ENCODE measurements at places on chromosomes 11 and 22.

DNA sequence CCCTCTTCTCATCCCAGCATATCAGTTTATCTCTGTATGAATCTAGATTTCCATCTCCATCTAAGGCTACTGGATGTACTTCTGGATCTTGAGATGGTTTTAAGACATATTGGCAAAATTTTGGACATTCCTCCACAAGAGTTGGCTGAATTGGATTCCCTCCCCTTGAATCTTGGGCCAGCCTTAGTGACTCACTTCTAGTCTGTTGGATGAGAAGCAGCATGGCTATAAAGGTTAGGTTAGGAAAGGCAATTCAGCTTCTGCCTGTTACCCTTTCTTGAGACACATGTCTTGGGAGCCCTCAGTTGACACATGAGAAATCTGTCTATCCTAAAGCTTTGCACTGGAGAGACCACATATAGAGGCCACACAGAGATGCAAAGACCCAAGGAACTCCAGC, 73.0 kb upstream of the PGR start:
- DNase-seq = no peak

DNA sequence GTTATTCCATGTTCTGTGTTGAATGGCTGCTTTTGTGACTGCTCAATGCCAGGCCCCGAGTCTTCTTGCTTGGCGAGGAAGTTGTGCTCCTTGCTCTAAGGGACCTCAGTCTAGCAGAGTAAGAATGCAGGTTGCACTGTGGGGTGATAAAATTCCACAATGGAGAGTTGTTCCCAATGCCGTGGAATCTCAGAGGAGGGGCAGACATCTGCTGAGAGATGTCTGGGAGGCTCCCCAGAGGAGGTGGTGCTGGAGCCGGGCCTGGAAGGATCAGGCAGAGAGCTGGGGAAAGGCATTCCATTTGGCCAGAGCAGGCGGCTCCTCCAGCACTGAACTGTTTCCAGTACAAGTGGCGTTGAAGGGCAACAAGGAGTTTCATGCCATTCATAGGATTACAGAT, 55.2 kb downstream of the ST3GAL4 start:
- DNase-seq = no peak

- no peak for DNase-seq
Observed at GRCh38 chr11:83827940-83828554, 541.9 kb upstream of the CCDC90B start.

DNA sequence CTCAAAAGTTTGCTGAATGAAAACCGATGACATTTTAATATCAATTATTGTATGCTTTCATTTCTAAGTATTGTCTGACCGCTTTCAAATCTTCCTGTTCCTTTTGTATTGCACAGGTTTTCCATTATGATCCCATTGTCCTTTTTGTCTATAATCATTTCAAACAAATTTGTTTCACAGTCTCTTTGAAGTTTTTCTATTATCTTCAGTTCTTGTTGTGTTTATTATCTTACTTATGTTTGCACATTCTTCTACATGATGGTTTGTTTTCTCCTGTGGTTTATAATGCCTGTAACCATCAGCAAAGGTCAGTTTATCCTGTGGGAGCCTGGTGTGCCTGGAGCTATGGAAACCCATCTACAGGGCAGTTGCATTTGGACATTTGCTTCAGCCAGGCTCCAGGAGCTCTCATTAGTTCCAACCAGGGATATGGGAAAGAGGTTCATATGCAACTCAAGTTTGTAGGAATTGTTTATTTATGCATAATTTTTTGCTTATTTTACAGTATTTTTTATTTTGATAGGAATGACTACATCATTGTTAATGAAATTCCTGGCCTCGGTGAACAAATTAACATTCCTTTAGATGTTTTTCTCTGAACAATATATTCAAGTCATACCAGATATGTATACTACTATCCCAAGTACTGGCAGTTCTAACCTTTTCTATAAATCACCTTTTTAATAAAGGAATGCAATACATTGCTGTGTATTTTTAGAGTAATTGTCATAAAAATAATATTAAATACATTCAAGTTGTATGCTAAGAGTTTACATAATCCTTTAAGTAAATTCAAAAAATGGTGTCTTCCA, 179.2 kb downstream of the SBF2 start:
- DNase-seq = no peak

DNA sequence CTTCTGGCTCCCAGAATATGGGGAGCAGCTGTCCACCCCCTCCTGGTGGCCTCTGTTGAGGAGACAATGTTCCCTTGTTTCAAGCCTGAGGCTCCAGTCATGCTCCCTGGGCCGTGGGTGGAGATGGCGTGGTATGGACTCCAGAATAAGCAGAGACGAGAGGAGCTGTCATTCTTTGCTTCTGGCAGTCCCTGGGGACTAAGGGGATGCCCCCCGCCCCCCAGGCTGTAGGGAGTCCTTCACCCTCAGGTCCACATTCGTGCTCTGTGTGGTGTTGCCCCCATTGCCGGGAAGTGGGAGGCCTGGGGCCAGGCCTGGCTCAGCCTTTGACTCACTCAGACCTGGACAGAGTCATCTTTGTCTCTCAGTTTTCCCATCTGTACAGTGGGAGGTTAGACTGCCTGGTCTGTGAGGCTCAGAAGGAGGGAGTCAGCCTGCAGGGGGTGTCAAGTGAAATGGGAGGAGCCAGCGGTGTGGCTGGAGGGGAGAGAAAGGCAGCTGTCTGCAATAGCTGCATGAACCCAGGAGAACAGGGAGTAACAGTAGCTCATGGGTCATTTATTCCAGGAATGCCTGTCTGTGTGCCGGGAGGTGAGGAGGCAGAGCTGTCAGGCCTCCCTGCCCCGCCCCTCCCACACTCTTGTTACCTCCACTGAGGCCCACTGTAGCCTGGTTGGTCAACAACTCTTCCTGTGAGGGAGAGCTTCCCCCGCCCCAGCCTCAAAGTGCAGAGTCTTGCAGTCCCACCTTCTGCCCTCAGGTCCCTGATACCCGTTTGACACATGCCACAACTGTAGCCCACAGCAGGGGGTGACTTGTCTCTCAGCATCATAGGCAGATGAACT, 6.3 kb downstream of the ARHGEF17 start:
- no peak for DNase-seq

- DNase-seq = no peak
Observed at GRCh38 chr22:20487715-20488114, 7.9 kb downstream of the KLHL22 start.

GRCh38 chr11:729492-730074, 17.7 kb upstream of the TALDO1 start:
- DNase-seq = no peak

DNA sequence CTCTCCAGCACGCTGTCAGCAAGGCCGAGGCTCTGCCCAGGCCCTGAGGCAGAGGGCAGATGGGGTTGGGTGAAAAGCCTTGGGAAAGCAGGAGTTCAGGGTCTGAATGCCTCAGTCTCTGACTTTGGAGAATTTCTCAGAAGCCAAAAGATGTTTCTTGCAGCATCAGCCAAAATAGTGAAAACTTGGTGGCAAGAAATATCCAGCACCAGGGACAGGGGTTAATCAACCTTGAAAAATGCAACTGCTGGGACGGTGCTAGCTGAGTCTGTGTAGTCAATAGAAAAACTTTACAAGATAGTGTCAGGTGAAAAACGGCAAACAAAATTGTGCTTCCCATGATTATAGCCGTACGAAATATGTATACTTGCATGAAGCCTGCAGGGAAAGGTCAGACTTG, 1.4 kb upstream of the ABCC8 start:
- no peak for DNase-seq

DNA sequence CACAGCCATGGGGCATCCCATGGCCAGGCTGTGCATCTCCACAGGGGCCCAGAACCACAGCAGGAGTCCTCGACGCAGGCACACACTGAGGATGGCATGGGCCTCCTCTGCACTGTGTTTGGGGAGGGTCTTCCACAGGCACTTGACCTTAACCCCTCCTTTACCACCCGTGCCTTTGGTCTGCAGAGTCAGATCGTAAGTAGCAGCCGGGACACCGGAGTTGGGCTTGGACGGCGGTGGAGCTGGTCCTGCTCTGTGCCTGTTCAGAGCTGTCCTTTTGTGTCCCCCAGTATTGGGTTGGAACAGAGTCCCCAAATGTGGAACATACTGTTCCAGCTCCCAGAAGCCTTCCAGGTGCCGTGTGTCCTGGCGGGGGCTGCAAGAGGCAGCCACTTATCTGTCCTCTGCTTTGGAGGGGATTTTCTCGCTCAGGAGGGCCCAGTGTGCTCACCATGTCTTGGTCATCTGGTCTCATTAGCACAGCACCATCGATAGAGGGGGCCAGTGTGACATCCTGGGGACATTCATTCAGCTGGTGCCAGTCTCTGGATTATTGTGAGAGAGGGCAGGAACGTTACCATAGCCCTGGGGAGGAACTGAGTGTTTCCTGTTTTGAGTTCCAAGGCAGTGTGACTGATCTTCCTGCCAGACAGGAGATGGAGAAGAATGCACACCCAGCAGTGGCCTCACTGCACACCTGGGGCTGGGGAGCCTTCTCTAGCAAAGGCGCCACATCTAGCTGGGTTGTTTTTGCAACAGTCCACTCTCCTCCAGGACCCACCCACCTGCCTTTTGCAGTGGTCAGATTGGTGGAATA, 12.4 kb downstream of the CRELD2 start:
- peak; percentile 96 for DNase-seq

- no peak for DNase-seq
Observed at GRCh38 chr11:62421996-62422395, 3.2 kb downstream of the SCGB1A1 start.

DNA sequence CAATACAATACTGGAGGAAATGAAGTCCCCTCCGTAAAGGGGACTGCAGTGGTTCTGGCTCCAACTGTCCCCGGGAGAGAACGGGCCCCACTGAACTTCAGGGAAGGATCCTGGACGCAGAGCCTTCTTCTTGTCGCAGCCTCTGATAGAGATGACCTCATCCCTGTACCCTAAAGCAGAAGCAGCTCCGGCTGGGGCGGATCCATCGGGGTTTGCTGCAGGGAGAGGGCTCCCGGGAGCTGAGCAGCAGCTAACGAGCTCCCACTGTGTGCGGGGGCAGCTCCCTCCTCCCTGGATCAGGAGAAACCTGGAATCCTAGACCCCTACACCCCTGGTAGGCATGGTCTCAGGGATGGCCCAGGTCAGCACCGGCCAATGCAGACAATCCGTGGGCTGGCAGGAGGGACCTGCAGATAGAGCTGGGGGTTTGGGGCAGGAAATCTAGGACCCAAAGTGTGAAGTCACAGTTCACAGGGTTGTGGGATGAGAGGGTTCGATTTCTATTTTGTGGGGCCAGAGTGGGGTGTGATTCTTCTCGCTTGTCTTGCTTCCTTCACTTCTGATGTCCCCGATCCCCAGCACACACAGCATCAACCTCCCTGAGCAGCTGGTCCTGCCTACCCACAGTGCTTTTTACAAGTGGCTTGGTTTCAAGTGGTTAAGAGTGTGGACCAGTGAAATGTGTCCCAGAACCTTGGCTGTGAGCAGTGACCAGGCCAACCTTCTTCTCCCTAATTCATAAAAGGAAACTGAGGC, 12.9 kb downstream of the KIAA0930 start:
- peak; percentile 78 for DNase-seq

DNA sequence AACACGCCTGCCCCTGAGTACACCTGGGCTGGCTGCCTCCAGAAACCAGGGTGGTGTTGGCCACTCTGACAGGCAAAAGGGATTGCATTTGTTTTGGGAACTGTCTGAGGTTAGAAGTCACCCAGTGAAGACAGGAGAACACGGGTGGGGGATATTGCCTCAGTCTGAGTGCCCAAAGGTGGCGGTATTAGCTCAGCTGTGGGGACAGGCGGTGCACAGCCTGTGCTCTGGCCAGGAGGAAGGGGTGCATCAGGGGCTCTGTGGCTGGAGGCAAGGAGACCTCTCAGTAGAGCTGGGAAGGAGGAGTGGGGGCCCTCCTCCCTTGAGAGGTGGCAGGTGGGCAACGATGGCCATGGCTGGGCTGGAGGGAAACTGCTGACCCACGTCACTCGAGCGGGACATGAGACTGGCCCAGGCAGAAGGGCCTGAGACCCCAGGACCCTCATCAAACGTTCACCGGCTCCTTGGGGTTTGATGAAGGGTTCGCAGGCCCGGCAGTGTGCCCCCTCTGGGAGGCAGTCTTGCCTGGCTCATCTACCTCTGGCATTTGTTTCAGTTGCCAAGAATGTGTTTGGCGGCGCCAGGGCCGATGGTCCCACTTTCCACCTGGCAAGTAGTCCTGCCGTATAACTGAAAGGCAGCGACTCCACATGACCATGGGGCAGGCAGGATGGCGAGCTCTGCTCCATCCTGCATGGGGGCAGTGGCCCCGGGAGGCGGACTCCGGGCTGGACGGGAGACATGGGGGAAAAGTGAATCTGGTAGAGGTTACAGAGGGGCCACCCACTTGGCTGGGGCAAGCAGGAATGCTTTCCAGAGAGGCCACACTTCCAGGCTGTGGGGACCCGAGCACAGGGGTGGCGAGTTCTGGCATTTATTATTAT, 52.8 kb upstream of the SMIM38 start:
- DNase-seq = no peak

DNA sequence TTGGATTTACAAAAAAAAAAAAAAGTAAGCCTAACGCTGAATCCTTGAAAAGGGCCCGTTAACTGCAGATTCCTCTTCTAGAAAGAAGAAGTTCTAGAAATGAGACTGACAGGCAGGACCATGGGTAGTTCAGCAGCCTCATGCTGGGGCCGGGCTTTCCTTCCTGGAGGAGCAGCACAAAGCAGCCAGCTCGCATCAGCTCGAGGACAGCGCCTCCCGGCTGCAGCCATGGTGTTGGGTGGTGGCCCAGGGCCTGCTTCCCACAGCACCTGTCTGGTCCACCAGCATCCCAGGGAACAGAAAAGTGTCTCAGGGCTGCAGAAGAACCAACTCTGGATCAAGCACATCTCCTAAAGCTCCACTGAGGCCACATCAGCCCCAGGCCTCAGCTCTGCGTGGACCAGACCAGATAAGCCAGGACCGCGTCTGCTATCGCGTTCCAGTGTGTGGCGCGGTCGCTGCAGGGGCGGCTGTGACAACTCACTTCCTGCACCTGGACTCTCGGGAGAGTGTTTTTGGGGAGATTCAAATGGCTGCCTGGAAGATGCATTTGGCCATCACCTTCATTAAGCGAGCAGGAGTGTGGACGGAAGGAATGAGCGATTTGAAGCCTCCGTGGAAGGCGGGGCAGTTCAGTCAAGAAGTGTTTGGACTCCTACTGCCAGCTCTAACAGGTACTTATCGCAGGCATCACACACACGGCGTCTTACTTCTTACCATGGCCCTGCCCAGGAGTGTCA, 53.5 kb downstream of the MYH9 start:
- peak; percentile 46 for DNase-seq

GRCh38 chr11:95092549-95093324, 3.1 kb downstream of the ENDOD1 start:
- DNase-seq = no peak

- no peak for DNase-seq
Observed at GRCh38 chr11:47270331-47271271, 668 bp downstream of the MADD start.

- DNase-seq = no peak
Observed at GRCh38 chr11:60615497-60615896, 83.9 kb upstream of the MS4A8 start.

- no peak for DNase-seq
Observed at GRCh38 chr11:31640611-31641010, 131.0 kb downstream of the ELP4 start.

DNA sequence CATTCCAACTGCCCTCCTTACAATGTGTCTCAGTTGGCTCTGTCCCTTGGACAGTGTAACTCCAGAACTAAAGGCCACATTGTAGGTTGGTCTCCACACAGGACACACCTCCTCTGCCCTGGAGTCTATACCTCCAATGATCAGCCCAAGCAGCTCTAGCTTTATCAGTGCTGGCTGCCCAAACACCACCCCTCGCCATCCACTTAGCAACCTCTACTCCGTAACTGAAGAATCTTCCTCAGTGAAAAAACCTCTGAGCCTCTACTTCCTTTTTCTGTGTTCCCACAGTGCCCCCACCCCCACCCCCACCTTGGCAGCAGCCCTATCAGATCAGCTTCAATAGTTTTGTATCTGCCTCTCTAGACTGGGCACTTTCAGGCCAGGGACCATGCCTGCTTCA, 33.4 kb downstream of the SERPINH1 start:
- DNase-seq = no peak
